Activated CD8-positive, alpha-beta T cell treated with anti-CD3 and anti-CD28 coated beads for 36 hours (primary cell): ENCODE measurements at places on chromosomes 2 and 18.

- peak; percentile 78 for DNase-seq
Observed at GRCh38 chr2:181457741-181458425, 697 bp downstream of the ITGA4 start.

DNA sequence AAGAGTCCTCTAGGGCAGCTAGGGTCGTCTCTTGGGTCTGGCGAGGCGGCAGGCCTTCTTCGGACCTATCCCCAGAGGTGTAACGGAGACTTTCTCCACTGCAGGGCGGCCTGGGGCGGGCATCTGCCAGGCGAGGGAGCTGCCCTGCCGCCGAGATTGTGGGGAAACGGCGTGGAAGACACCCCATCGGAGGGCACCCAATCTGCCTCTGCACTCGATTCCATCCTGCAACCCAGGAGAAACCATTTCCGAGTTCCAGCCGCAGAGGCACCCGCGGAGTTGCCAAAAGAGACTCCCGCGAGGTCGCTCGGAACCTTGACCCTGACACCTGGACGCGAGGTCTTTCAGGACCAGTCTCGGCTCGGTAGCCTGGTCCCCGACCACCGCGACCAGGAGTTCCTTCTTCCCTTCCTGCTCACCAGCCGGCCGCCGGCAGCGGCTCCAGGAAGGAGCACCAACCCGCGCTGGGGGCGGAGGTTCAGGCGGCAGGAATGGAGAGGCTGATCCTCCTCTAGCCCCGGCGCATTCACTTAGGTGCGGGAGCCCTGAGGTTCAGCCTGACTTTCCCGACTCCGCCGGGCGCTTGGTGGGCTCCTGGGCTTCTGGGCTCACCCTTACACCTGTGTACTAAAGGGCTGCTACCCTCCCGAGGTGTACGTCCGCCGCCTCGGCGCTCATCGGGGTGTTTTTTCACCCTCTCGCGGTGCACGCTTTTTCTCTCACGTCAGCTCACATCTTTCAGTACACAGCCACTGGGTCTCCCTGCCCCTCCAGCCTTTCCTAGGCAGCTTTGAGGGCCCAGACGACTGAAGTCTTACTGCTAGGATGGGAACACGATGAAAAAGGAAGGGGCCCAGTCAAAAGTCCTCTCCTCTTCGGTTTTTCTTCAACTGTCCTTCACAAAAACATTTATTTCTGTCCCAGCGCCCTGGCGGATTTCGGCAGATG lies 8.1 kb downstream of the SIX2 start:
- no peak for DNase-seq

GRCh38 chr2:18218160-18218933 lies 339.9 kb downstream of the KCNS3 start:
- no peak for DNase-seq

GRCh38 chr18:62857263-62857976 lies 142.1 kb downstream of the PHLPP1 start:
- no peak for DNase-seq

DNA sequence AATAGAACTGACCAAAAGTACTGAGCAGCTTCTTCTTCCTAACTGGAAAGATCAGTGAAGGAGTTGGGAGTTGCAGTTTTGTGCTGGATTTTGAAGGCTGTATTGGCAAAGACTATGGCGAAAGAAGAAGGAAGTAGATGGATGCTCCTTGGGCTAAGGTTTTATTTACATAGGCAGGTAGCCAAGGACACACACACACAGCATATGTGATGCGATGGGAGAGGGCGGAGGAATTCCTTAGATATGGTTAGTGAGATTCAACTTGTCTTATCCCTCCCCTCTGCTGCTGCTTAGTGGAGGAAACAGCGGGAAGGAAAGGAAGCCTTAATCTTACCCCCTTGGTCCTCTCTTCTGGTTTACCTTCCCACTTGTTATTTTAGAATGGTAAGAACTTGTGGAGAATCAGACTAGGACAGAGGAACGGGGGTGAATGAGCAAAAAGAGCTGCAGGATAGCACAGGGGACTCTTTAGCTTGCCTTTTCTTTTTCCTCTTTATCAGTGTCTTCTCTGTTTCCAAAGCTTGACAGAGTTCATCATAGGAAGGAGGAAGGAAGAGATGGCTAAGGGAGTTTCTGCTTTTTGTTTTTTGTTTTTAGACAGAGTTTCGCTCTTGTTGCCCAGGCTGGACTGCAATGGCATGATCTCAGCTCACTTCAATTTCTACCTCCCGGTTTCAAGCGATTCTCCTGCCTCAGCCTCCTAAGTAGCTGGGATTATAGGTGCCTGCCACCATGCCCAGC lies 87.9 kb downstream of the OSBPL6 start:
- no peak for DNase-seq

DNA sequence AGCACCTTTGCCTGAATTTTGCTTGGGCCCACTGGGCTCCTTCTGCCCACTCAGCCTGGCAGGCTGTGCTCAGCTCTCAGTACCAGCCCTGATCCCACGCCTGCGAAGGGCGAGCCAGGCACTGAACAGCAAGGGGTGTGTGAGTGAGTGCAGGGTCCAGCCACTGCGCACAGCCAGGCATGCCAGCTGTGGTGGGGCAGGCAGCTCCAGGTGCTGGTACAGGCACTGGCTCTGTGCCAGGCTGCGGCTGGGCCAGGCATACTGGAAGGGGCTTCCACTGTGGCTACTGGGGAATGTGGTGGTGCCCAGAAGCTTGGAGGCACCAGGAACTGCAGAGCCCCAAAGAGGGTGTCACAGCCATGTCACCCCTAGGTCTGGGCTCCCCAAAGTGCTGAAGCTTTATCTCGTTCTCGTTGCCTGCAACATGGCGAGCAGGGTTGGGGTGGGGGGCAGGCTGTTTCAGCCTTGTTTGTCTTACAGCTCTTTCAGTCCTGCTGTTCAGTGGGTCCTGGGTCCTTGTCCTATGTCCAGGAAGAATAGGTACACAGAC lies 8.8 kb downstream of the DYSF start:
- DNase-seq = no peak

- DNase-seq = peak; percentile 51
Observed at GRCh38 chr2:197306696-197307040, 3.9 kb downstream of the ANKRD44 start.

GRCh38 chr2:27217173-27218121 lies at the start of gene CAD:
CAD (plus strand) TSS chr2:27217369; CDS start chr2:27217552, 183 bp downstream.
- DNase-seq = peak; percentile 92

- no peak for DNase-seq
Observed at GRCh38 chr2:176769021-176769420, 443.6 kb upstream of the HNRNPA3 start.

DNA sequence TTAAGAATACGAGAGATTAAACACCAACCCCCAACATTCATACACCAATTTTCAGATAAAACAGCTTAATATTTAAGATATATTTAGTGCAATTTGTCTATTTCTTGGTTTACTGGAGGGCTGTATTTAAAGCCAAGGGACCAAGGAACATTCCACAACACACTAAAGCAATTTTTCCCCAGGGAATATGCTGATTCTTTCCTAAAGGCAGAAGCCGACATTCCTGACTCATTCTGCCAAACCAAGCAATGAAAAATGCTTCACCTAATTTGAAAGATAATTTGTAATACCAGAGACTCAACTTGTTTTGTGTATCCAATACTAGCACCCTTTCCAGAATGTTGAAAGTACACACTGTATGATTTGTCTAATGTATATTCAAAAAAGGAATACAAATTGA lies 1267.6 kb upstream of the PIK3C3 start:
- no peak for DNase-seq
